SW 1271 (cell line): ENCODE measurements at places on chromosomes 3 and 15.

DNA sequence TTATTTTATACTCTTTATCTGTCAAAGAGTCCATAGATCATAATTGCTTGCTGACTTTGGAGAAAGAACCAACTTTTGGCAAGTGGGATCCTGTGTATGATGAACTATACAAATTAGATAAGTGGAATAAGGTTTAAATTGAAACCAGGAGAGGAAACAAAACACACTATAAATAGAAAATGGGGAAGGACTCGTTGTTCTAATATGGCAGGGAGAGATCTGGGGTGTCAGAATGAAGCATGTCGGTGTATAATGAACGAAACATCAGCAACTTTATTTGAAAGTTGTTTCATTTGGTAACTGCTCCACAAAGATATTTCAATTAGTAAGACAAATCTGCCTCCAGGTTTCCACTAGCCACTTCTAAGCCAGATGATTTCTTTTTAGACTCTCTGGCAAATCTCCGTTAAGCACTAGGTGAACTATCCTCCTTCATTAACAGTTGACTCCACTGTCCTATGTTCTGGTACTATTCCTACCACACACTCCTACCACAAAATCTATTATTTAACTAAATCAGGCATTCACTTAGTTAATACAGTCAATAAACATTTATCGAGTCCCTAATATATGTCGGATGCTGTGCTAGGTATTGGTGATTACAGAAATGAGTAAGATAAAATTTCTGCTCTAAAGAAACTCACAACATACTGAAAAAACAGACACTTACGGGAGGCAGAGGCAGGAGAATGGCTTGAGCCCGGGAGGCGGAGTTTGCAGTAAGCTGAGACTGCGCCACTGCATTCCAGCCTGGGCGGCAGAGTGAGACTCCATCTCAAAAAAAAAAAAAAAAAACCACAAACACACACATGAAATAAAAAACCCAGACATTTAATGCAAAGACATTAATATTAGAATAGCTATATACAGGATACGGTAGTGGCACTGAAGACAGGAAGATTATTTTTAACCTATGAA, 20.1 kb downstream of the SLC15A2 start:
- no peak for DNase-seq

- no peak for DNase-seq
Measured at GRCh38 chr3:14397046-14397445, 5.4 kb upstream of the SLC6A6 start.

- DNase-seq: no peak
Measured at GRCh38 chr3:140559546-140559945, 118.3 kb upstream of the TRIM42 start.

DNA sequence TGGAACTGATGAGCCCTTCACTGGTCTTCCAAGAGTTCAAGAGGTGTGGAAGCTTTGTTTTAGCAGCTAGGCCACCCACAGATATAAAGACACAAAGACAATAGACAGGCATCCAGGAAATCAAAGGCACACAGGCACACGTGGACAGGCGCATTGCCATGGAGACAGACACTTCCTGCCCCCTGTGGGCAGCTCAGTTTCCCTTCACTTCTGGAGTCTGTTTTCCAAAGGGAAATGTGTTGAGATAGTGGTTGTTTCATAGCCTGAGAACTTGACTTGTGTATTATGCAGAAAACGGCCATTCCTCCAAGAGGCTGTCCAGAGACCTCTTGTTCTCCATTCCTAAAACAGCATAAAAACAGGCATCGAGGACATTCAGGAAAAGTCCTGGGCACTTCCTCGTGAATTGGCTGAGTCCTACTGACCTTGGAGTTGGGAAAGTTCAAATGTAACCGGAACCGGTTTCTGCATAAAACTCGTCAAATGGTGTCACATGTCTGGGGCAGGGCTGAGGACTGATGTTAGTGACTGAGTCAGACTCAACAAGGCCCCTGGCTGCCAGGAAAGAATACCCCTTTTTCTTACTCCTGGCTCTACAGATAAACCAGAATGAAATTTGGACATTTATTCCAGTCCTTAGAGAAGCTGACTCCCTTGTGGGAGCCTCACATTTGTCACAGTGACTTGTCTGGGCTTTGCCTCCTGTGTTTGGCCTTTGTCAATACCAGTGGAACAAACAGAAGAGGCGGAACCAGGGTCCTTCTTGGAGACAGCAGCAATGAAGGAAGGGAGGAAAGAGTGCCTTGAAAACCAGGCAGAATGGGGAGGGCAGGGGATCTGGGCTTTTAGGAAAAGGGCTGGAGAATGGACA, 1.3 kb downstream of the ALPK3 start:
- DNase-seq: no peak

DNA sequence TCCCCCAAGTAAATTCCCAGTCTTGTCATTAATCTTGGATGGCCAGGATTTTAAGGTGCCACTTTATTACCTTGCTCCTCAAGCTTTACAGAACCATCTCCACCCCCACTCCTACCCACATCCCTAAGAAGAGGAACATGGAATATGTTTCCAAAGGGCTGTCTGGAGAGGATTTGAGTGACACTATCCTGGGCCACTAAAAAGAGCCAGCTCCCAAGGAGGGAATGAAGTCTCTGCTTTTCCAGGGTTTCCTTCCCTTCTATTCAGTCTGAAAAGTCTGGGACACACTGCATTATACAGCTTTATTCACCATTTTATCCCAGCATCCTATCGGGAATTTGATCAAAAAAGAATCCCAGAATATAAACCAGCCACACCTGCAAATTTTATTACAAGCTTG, 35.6 kb upstream of the MECOM start:
- DNase-seq: no peak

- no peak for DNase-seq
Measured at GRCh38 chr3:188649521-188649920, 495.6 kb downstream of the LPP start.

- no peak for DNase-seq
Measured at GRCh38 chr15:33722005-33722672, 246.2 kb upstream of the CHRM5 start.

DNA sequence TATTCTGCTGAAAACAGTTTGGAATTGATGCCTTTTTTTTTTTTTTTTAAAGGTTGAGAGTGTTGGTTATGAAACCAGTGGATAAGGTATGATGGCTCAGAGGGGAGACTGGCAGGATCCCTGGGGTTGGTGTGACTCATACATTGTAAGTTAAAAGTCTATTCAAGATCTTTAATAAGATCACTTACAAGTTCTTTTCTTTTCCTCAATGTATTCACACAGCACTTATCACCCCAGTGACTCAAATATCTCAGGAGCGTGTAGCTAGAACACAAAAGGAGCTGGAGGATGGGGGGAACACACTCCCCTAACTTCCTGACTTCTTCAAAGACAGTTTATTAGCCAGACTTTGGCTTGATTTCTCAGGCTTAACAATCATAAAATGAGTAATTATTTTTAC, 285.3 kb downstream of the SV2B start:
- DNase-seq: no peak

DNA sequence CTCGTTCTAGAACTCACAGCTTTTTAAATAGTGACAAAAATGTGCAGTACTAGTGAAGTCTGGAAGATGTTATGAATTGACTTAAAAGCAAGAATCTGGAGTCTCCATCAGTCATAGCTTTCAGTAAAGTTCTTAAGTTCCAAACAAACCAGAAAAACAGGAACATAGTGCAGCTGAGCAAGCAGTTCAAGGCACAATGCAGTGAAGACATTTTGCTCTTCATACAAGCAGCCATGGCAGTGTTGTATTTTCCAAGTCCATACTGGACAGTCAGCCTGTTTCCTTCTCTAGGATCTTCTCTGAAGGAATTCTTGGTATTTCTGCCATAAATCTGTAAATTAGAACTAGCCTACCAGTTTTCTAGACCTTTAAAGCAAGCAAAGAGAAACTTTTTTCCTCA, 90.5 kb downstream of the LRRC28 start:
- DNase-seq: no peak

GRCh38 chr3:65685621-65686235, 353.0 kb downstream of the MAGI1 start:
- no peak for DNase-seq

DNA sequence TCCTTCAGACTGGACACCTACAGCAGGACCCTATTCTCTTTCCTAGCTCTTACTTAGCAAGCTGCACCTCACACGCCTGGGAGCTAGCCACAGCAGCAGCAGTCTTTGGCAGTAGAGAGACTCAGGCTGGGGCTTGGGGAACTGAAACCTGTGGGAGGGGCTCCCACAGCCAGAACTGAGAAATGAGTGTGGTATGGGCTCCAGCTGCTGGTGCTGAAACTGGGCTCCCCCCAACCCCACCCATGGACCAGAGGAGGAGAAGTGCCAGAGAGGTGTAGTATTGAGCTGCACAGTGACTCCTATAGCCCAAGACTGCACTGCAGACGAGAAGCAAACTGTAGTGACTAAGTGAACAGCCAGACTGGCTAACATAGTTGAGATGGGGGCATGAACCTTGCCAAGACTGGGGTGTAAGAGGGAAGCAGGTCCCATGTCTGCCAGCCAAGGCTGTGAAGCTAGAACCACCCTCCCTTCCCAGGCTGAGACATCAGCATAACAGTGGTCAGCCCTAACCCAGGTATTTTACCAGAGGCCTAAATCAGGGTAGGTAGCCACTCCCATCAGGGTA, 62.5 kb downstream of the MYO5A start:
- no peak for DNase-seq
